Activated T-helper 17 cell treated with anti-CD3 and anti-CD28 coated beads, Interleukin-2, amount 50 U/mL, for 72 hours (primary cell): ENCODE measurements at places on chromosomes 2 and 18.

- no peak for ATAC-seq
These were observed 70.0 kb downstream of the SLC25A12 start for GRCh38 chr2:171824086-171824485.

DNA sequence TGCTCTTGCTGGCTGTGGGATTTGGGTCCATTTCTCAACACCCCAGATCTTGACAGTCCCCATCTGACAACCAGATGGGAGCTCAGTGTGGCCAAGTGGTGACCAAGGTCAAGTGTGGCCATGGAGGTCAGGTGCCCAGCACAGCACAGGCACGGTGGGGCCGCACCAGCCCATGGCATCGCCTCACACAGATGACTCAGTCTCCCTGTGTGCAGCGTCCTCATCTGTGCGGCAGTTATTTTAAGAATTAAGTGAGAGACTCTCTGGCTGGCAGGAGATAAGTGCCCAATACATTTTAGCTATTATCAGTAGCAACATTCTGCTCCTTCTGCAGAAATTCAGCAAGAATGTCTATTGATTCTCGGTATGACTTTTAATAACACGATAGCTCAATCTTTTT is 167.2 kb downstream of the DDX1 start:
- no peak for ATAC-seq

DNA sequence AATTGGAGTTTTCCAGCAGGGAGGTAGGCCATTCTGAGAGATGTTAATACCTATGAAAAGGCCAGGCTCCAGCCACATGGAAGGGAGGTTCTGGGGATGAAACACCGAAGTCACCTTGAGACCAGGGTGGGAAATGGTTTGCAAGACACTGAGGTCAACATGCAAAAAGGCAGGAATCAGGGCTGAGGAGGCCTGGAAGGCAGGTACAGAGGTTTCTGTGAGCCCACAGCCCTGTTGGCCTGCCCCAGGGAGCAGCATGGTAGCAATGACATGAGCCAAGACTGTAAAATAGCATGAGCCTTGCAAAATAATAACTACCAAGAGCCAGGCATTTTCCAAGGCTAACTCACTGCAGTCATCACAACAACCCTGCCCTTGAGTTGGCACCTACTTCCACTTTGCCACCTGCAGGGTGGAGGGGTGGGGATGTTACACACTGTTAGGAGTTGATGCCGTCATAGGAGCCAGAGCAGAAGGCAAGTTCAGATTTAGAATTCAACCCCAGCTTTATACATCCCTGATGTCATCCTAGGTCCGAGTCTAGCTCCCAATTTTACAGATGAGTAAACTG is 61.3 kb downstream of the ZBTB7C start:
- ATAC-seq, result no peak

DNA sequence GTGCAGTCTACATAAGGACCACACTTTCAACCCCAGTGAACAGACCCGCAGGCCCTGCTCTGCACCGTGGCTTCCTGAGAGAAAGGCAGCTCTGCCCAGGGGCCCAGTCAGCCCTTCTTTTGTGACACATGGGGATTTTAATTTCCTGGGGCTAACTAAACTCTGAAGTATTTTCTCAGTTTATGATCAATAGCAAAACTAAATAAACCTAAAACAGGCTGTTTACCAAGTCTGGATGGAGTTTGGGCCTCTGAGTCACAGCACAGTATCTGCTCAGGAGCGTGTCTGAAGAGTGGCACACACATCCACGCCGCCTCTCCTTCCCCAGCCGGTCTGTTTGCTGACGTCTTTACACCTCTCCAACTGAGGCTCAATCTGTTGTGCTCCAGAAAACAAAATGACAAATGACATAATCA is 72.3 kb downstream of the LDLRAD4 start:
- ATAC-seq, result peak; percentile 87

DNA sequence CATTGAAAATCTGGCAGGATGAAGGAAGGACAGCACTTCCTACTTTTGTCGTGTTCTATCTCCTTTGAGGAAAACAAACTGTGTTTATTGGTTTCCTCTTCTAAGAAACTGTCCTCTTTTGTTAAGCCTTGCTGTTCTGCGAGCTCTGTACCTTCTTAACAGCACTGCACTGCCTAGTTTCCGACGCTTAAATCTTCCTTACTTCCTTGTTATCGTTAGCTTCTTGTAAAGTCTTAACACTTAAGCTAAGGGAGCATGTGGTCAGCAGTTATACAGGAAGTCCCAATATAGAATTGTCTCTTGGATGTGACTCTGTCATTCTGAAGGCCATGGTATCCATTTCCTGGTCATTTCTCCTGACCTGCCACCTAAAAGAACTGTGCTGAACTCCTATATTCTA is 552.8 kb upstream of the NRP2 start:
- ATAC-seq, result no peak

- ATAC-seq, result no peak
These were observed 318.4 kb downstream of the TXNL1 start for GRCh38 chr18:56319953-56320352.

DNA sequence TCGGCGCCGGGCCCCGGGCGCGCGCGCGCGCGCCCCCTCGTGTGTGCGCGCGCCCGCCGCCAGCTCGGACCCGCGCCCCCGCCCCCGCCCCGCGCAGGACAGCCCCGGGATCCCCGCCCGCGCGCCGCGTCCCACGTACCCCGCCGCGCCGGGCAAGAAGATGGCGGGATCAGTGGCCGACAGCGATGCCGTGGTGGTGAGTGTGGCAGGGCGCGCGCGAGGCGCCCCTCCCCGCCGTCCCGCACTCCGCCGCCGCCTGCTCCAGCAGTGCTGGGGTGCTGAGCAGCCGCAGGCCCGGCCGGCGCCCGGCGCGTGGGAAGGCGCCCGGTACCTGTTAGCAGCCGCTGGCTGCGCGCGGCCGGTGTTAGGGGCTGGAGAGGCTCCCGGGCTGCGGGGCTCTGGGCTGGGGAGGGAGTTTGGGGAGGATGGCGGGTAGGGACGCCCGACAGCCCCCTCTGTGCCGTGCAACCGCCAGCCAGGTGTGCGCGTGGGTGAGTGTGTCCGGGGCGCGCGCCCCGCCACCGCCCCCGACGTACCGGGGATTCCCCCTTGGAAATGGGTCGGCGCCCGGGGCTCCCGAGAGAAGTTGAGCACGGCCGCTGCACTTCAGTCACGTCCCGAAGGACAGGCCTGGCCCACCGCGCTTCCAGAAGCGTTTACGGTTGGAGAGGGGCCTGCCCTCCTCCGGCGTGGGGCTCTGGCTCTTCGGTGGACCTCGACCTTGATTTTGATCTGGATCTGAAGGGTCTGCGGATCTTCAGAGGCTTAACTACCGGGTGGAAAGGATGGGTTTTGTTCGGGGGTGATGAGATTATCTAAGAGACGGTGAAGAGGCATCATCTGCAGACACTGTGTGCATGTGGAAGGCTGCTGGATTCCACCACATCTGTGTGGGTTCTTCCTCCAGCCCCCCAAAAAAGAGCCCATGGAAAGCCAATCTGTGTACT is 697 bp downstream of the LGALSL start:
- peak; percentile 85 for ATAC-seq

DNA sequence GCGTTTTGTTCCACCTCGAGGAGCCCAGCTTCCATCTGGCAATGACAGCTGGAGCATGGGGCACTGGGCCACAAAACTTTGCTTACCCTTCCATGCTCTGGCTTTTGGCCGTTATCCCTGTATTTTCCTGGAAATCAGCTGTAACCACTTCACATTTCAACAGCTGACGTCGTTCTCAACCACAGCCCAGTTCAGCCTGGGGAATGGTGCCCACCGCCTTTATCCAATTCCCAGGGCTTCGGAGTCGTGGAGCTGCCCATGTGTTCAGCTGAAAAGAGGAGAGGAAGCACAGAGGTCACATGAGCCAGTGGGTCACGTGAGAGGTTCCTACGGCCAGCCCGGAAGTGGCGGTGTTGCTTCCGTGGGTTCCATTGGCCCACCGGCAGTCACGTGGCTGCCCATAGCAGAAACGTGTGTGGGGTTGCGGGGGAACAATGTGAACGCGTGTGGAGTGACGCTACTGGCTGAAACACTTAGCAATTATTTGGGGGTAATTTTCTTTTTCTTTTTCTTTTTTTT is 16.7 kb upstream of the EDAR start:
- ATAC-seq, result no peak

DNA sequence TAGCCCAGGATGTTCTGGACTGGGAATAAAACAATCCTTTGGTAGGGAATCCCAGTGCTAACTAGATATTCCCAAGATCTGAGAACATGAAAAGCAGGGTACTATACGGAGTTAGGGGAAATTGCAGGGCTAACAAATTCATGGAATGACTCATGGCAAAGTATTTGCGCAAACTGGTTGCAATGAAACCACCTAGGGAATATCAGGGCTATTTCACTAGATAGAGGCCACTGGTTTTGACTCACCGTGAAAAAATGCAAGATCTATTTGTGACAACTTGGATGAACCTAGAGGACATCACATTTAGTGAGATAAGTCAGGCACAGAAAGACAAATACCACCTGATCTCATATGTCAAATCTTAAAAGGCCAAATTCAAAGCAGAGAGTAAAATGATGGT is 233.3 kb downstream of the MBD2 start:
- ATAC-seq, result no peak

DNA sequence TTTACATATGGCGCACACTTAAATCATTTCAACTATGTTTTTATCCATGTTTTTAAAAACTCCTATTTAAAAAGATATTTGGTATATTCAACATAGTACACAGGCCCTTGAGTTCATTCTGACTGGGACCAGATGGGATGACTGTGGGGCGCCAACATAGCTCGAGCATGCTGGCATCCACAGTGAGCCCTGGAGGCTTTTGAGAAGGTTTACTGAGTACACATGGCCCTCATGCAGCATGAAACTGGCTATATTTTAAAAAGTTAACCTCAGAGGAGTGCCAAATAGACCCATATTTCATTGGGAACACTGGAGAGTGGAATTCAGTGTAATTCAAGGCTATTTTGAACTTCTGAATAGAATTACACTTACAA is 83.6 kb downstream of the CCDC85A start:
- ATAC-seq, result no peak

DNA sequence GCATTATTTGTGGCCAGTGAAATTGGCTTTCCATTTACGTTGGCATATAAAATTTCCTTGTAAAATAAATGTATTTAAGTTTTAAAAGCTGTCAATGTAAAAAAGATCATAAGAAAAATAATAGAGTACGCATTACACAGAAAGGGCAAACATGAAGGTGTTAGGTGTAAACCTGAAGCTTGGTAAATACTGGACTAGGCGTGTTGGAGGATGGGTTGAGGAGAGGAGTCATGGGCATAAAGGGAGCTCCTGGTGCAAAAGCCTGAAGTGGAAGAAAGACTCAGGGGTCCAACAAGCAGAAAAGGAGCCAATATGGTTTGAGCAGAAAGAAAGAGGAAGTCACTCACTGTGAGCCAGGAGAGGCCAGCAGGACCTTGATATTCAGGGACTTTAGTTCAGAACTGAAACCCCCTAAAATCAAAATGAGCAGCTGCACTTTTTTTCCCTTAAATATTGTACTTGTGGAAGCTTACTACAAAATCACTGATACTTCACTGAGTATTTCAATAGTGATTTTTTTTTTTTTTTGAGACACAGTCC is 24.4 kb downstream of the SP5 start:
- ATAC-seq, result no peak

GRCh38 chr2:189440644-189440946 is 679 bp upstream of the WDR75 start:
- peak; percentile 18 for ATAC-seq

- no peak for ATAC-seq
These were observed 241.1 kb upstream of the LRRTM1 start for GRCh38 chr2:80545420-80546210.

DNA sequence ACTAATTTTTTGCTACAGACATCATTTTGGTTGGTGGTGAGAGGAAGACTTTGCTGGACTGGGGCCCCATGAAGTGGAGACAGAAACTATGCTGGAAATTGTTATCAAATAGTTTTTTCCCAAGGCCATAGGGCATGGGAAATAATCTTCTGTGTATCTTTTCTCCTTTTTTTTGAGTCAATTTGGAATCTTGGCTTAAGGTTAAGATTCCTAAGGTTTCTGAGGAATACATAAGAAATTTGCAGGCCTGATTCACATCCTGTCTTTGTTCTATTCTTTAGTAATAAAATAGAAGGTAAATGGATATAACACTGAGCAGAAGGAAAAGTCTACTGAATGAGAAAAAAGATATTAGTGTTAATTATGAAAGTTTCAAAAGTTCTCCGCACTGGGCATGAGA is 16.6 kb downstream of the SMC6 start:
- ATAC-seq, result no peak

DNA sequence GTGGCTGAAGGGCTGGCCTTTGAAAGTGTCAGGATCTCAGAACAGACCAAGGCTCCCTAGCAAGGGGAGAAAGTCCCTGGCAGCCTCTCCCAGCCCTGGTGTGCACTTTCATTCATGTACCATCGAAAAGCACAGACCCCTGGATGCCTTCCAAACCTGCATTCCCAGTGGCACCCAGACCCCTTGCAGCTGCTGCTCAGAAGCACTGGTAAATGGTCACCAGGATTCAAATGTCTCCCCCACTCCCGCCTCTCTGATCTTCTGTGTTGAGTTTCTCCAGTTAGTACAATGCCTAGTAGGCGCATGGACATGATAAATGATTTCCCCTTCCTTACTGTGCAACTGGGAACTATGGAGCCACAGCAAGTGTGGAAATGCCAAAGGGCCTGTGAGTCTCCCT is 180.0 kb downstream of the GLI2 start:
- ATAC-seq, result no peak

GRCh38 chr2:151845884-151846283 is 17.7 kb upstream of the ARL5A start:
- ATAC-seq, result no peak

DNA sequence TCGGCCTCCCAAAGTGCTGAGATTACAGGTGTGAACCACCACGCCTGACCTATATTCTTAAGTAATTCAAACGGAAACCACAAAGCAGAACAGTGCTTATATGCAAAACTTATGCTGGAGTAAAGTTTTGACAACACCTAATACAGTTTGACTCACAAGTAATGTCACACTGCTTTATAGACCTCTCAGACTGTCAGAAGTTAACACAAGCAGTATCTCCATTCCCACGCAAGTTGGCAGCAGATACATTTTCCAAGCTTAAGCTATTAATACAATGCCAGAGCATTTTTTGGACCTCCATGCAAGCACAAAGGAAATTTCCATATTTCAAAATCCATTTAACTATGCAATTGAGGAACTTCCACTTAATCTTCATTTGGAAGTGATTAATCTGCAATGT is 21.0 kb upstream of the SANBR start:
- peak; percentile 95 for ATAC-seq

DNA sequence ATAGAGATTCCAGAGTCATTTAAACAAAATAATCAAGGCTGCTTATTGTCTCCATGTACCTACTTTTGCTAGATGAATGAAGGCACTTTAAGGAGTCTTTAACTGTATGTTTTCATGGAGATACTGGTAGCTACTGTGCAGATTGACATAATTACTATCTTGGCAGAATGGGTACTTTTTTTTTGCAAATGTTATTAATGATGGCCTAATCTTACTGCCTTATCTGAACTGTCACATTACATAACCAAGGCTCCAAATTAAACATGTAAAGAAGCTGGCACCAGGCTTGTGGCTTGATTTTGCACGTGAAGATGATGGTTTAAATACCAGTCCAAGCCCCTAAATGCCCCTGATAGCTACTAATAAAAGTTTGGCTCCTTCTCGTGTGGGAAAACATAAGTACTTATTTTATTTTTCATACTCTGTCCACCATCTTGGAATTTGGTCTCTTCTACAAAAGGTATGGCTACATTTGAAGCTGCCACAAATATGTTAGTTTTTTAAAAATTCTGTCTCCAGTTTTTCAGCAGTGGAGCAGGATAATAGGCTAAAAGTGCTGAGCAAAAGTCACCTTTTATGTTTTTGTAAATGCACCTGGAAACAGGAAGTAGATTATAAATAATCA is 4.1 kb downstream of the TRIB2 start:
- no peak for ATAC-seq

- ATAC-seq, result no peak
These were observed 199.7 kb downstream of the MYO3B start for GRCh38 chr2:170377500-170378207.
